ENCODE measurements at places on chromosomes 2 and 18. TPM values are rescaled to one million over a fixed set of nuclear protein-coding genes. Genes with fewer than 3 reads are reported as not detected.

Gene GAL3ST2
- total RNA-seq: 0.56 TPM

Gene ACKR3
- 60.5 TPM for total RNA-seq

- no peak for DNase-seq
- no peak overlapping the region for H3K4me3 ChIP-seq
- H3K36me3 ChIP-seq: no peaks in the 10 kb centered on the region
These were observed 183.8 kb downstream of the TFCP2L1 start for GRCh38 chr2:121101093-121101715.

Gene LDLRAD4
- total RNA-seq: 33.1 TPM

GRCh38 chr2:152710713-152711112 lies 6.5 kb downstream of the PRPF40A start:
- DNase-seq: no peak
- H3K27me3 ChIP-seq: no peaks in the 10 kb centered on the region
- peaks cover 8% of the 10 kb centered on the region for H3K36me3 ChIP-seq
- no peak overlapping the region for H3K4me3 ChIP-seq
- H3K27ac ChIP-seq: no peak overlapping the region

DNA sequence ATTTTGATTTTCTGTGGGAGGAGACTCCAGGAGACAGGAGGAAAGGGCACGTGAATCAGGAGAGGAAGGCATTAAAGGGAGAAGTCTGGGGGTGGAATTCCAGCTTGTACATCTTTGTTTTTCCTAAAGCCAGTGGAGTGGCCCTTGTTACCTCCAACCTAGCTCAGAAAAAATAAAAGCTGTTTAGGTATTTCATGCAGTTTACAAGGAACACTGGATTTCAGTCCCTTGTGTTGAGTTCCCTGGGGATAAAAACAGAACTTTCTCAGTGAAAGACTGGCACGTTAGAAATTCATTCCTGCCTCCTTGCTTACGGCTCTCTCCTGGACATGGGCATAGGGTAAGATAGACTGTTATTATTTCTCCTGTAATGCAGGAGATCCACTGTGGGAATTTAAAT lies 170.2 kb downstream of the ZEB2 start:
- peak overlapping the region; percentile 43 for H3K27ac ChIP-seq
- no peak for DNase-seq
- no peak overlapping the region for H3K4me3 ChIP-seq
- peaks cover 19% of the 10 kb centered on the region for H3K4me1 ChIP-seq
- H3K36me3 ChIP-seq: no peaks in the 10 kb centered on the region

Gene C2orf81
- total RNA-seq: 0.94 TPM

GRCh38 chr2:224837558-224837957 lies 121.4 kb upstream of the CCDC195 start:
- H3K4me3 ChIP-seq: no peak overlapping the region
- H3K36me3 ChIP-seq: no peaks in the 10 kb centered on the region
- DNase-seq: no peak
- H3K27me3 ChIP-seq: no peaks in the 10 kb centered on the region
- no peak overlapping the region for H3K27ac ChIP-seq

DNA sequence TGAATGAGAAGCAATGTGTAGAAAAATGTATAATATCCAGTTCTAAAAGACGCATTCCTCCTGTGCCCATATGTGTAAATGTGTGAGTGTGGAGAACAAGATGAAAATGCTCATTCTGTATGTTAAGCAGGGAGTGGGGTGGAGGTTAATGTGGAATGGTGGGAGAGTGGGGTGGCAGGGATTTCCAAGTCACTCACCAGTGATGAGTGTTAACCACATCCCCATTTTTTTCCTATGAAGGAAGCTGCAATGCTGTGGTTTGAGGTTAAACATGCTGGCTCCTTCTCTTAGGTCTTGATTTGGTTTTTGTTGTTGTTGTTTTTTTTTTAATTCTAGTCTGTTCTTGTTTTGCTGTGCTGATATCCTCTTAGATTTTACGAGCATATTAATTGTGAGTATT lies 169.4 kb downstream of the NEDD4L start:
- H3K4me3 ChIP-seq: no peak overlapping the region
- H3K27ac ChIP-seq: no peak overlapping the region
- H3K27me3 ChIP-seq: no peaks in the 10 kb centered on the region
- no peaks in the 10 kb centered on the region for H3K36me3 ChIP-seq
- no peak for DNase-seq

Gene GKN2
- total RNA-seq: not detected

DNA sequence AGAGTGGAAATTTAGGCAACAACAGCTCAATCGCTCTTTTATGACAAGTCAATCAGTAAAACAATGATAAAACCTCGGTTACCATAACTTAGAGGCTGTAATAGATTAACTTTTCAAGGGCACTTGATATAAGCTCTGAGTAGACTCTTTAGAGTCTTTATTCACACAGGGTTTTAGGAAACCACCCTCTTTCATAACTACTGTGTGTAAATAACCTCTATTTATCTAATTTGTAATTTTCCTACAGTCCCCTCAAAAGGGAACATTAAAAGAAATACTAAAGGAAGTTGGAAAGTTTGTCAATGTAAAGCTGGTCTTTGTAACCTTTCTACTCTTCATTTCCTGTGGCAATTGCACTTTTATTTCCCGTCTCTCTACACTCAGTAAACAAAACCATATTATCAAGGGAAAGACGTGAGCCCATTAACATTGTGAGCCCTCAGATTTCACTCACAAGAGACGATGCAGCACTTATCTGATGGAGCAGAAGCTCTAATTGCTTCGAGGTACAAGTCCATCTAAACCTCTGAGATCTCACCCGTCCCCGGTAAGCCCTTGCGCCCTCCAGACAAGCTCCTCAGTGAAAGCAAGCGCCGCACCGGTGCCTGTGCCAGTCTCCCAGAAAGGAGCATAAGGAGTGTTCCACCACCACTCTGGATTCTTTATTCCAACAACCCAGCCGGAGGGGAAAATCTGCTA lies 1.1 kb upstream of the HOXD1 start:
- H3K36me3 ChIP-seq: no peaks in the 10 kb centered on the region
- no peak for DNase-seq
- H3K27me3 ChIP-seq: peaks cover 27% of the 10 kb centered on the region
- no peak overlapping the region for H3K27ac ChIP-seq

GRCh38 chr2:205709319-205709718 lies 27.0 kb downstream of the NRP2 start:
- DNase-seq: no peak
- no peaks in the 10 kb centered on the region for H3K36me3 ChIP-seq
- H3K27ac ChIP-seq: no peak overlapping the region
- H3K4me1 ChIP-seq: peaks cover 44% of the 10 kb centered on the region
- no peaks in the 10 kb centered on the region for H3K27me3 ChIP-seq

Gene AKAIN1
- not detected for total RNA-seq

- peak overlapping the region; percentile 72 for H3K27ac ChIP-seq
- no peaks in the 10 kb centered on the region for H3K36me3 ChIP-seq
- DNase-seq: no peak
- H3K4me1 ChIP-seq: peaks cover 72% of the 10 kb centered on the region
- no peaks in the 10 kb centered on the region for H3K27me3 ChIP-seq
These were observed 172.3 kb downstream of the PRKCE start for GRCh38 chr2:45823723-45824206.

Gene GALR1
- total RNA-seq: 0.04 TPM

DNA sequence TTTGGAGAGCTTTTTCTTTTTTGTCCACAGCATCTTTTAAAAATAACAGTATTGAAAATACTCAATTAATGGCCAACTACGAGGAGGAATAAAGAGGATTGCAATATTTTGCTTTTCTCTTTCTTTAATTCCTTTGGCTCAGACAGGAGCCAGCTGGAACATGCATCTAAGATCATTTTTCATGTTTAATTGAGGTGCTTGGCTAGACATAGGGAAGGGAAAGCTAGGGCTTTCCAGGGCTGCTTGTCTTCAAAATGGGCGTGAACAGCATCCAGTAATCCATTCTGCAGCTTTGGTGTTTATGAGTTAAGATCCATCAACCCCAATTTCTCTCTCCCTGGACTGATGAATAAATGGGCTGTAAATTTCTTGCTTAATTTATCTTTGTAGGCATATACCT lies 323.0 kb downstream of the PTPRM start:
- DNase-seq: no peak
- no peak overlapping the region for H3K4me3 ChIP-seq
- H3K36me3 ChIP-seq: no peaks in the 10 kb centered on the region
- H3K27ac ChIP-seq: no peak overlapping the region
- H3K27me3 ChIP-seq: no peaks in the 10 kb centered on the region
- H3K4me1 ChIP-seq: no peaks in the 10 kb centered on the region

DNA sequence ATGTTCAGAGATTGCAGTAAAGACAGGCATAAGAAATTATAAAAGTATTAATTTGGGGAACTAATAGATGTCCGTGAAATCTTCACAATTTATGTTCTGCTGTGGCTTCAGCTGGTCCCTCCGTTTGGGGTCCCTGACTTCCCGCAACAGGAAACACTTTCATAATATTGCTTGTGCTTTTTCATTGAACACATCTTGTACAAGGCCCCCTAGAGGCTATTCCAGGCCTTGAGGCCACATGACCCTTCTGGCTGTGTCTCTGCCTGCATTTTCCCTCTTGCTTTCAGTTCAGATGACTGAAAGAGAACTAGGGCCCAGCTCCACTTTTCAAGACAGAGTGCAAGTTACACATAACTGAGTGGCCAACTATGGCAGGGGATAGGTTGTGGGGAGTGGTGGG lies 164.1 kb downstream of the TMEM247 start:
- peaks cover 14% of the 10 kb centered on the region for H3K4me1 ChIP-seq
- no peak for DNase-seq
- no peaks in the 10 kb centered on the region for H3K36me3 ChIP-seq

DNA sequence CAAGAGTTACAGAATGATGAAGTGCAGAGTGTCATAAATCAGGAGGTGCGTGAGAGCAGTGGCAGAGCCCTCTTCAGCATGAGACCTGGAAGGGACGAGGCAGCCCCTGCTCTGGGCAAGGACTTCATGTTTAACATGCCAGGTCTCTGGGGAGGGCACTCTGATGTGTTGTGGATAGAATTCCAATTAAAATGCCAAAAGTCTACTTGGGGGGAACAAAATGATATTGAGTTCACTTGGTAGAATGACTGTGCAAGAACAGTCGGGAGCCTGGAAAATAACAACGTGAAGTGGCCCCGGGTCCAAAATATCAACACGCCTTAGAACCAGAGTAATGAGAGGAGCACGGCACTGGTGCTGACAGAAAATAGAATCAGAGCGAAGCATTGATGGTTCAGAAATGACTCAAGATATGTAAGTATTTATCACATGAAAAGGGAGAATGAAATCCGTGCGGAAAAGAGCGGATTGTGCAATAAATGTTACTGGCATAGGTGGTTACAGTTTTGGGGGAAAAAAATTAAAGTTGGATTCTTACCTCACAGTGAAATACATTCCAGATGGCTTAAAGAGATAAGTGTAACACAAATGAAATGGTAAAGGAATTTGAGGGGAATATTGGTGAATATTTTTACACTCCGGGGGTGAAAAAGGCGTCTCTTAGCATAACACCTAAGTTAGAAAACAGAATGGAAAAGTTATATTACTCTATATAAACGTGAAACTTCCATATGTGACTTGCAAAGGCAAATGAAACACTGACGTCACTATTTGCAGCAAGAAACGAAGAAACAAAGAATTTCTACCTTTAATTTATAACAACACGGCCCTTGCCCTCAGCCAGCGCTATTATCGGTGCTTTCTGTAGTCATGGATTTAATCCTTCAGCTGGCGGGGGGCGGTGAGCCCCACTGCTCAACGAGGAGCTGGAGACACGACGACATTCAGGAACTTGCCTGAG lies 159.4 kb upstream of the TWIST2 start:
- DNase-seq: no peak
- H3K27me3 ChIP-seq: no peaks in the 10 kb centered on the region

DNA sequence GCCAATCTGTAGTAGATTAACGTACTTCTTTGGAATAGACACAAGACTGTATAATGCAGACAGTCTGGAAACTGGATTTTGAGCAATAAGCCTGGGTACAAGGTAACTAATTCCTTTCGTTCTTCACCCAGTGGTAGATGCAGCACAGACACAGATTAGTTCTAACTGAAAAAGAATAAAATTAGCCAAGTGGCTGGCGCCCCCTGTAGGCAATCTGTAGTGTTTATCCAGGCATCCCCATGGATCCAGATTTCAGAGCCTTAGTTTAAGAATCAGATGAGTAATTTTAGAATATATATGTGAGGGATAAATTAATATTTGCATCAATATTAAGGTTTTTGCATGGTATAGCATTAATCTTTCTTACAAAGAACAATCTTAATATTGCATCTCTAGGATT lies 563.9 kb downstream of the DCC start:
- no peak for DNase-seq
- H3K4me1 ChIP-seq: no peaks in the 10 kb centered on the region
- H3K4me3 ChIP-seq: no peak overlapping the region
- H3K27ac ChIP-seq: no peak overlapping the region
- H3K27me3 ChIP-seq: no peaks in the 10 kb centered on the region
